ENCODE measurements at places on chromosomes 1 and 21.

DNA sequence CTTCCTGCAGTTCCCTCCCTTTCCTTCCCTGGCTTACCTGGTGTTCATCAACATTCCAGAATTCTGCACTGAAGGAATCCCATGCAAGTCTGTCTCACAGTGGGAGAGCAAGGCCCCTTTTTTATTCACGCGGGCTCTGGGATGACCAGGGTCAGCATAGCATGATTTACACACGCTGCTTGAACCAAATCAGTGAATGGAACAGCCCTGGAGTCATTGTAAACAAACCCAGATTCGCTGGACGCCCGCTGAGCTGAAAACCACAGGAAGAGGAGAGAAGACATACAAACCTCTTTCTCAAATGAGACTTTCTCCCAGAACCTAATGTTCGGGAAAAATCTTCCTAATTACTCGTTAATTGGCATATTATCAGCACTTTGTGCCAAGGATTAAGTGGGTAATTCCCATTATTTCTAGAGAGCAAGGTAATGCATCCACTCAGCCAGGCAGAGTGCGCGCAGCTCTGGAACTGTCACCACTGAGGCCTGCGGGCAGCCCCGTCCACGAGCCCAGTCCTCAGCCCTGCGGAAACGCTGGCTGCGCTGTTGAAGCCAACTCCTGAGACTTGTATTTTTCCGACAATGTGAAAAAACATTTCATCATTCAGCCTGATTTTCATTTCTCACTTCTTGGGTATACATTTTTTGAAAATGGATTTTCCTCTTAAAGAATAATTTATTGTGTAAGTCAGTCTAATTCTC, 140.0 kb downstream of the ETS2 start:
- DNase-seq: no peak

- DNase-seq: no peak
Measured at GRCh38 chr1:82485591-82486369, 685.0 kb downstream of the ADGRL2 start.

DNA sequence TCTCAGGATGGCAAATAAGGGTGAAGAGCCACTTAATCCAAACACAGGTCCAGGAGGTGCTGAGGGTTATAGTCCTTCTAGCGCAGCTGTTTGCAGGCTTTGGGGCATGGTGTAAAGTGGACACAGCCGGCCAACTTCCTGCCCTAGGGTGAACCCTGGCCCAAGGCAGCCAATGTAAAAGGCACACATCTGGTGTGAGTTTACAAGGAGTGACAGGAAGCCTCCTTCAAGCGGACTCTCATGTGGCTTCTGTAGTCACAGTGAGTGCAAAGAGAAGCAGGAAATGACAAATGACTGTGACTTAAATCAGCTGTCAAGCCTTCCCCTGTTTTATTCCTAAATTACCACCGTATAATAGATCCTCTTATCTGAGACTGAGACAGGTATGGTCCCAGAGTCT, 213.0 kb downstream of the CRB1 start:
- DNase-seq: no peak

DNA sequence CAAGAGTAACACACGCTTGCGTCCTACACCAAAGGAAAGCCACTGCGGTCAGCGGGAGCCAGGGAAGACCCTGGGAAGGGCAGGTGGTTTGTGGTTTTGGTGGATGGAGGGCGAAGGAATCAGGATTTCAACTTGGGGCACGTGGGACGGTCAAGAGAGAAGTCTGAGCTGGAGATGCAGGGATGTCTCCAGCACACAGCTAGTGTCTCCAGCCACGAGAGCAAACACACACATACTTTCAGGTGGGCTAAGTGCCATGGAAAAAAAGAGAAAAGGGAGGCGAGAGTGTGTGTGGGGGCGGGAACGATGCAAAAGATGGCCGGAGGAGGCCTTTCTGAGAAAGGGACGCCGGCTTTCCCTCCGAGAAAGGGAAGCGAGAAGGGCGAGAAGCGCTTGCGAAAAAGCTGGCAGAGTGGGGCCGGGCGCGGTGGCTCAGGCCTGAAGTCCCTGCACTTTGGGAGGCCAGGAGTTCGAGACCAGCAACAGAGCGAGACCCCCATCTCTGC, 1.4 kb upstream of the SRRM1 start:
- DNase-seq: no peak

GRCh38 chr1:117061986-117062415, 1.9 kb downstream of the TTF2 start:
- no peak for DNase-seq

DNA sequence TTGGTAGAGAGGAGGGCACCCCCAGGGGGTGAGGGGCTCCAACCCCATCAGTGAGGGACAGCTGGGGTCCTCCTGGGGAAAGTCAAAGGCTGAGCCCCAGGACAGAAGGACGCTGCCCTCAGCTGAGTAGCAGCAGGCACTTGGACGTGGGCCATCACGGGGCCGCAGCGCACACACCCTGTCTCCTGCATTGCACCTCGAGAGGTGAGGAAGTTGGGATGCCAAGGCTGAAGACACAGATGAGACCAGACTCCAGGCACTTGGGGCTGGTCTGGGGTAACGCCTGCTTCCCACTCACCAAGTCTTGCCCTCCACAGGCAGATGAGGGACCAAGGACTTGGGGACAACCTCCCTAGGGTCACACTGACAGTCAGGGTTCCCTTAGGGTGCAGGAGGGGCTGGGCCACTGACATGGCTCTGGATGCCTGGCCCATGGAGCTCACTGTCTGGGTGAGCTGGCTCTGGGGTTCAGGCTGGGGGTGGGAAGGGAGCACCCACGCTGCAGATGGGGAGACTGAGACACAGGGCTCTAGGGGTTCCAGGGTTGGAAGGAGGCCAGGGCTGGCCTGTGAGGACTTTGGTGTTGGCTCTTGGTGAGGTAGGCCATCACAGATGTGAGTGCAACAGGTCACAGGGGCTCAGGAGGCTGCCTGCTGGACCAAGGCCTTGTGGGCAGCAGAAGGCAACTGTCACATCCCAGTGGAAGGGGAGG, 16.6 kb upstream of the ZNF678 start:
- DNase-seq: no peak

DNA sequence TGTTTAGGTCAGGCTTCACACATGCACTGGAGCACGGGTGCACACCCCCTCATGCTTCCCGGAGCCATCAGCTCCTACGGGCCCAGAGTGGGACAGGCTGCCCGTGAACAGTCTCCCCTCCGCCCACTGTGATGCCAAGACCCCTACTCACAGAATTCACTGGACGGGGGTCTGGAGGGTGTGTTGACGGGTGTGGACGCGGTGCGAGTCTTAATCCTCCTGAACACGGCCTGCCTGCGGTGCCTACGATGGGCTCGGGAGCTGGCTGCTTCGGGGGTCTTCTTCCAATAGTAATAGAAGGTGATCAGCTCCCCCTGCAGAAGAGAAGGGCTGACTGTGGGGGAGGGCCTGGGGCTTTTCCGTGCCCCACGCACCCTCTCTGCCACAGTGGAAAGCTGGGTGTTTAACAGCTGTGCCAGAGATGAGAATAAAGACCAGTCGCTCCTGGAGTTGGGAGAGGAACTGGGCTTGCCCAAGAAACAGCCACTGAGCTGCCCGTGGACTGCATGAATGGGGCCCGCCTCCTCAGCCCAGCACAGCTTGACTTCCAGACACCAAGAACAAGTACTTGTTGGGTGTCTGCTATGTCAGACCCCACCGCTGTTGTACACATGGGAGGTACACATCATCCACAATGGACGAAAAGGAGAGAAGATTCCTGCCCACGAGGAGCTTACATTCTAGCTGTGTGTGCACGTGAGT, 47.9 kb downstream of the SLC45A1 start:
- DNase-seq: no peak

DNA sequence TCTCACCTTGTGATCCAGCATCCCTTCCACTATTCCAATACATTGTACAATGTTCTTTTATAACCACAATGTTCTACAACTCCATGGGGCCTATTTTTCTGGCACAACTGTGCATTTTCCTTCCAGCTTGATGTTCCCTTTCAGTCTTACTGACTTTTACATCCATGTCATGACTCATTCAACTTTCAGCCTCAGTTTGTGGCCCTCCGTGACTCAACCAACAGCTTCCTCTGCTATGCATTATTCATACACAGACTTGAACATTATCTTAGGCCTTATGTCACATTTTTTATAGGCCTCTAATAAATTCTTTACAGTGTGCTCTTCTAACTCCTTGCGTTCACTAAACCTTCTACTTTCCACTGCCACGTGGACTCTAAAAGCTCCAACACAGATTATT, 119.4 kb upstream of the PRMT6 start:
- no peak for DNase-seq

GRCh38 chr1:11569551-11569950, 84.7 kb downstream of the FBXO2 start:
- DNase-seq: no peak
